ENCODE measurements at places on chromosomes 4 and X.

GRCh38 chr4:136383082-136383481, 1149.2 kb downstream of the PCDH18 start:
- DNase-seq = no peak

DNA sequence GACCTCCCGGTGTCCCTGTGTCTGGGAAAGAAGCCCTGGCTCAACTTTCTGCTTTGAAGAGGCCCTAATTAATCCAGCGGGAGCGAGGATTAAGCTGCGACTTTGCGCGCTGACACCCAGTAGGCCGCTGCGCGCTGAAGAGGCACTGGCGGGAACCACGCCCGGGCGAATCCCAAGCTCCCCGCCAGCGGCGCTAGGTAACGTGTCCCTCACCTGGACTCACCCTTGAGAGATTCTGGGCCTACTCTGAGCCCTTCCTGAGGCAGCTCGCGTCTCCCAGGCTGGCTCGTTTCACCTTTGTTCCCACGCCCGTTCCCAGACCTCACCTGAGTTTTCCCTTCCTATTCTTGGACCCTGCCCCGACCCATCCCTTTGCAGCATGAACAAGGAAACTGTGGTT, 616 bp upstream of the KLHL34 start:
- DNase-seq = no peak

- DNase-seq = no peak
Observed at GRCh38 chr4:73919691-73920090, 50.5 kb downstream of the CXCL1 start.

GRCh38 chr4:183552274-183553146, 47.7 kb downstream of the ING2 start:
- no peak for DNase-seq

DNA sequence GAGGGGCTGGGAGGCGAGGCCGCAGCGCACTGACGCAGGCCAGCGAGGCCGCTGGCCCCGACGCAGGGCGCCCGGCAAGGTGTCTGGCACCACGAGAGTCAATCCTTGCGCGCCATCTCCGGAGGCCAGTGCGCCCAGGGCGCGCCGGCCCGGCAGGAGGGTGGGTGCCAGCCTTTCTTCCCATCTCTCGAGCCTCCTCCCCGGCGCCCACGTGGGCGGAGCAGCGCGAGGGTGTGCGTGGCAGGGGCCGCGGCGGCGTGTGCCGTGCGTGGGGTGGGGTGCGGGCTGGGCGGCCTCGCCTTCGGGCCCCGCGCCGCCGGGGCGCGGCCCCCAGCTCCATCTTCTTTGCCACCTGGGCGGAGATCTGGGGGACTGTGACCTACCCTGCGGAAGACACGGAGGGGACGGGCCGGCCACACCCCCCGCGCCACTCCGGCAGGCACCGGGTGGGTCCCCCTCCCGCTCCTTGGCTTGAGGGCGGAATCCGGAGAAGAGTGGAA, 877 bp downstream of the JAKMIP1 start:
- no peak for DNase-seq
